ENCODE measurements at places on chromosomes 16 and 17.

DNA sequence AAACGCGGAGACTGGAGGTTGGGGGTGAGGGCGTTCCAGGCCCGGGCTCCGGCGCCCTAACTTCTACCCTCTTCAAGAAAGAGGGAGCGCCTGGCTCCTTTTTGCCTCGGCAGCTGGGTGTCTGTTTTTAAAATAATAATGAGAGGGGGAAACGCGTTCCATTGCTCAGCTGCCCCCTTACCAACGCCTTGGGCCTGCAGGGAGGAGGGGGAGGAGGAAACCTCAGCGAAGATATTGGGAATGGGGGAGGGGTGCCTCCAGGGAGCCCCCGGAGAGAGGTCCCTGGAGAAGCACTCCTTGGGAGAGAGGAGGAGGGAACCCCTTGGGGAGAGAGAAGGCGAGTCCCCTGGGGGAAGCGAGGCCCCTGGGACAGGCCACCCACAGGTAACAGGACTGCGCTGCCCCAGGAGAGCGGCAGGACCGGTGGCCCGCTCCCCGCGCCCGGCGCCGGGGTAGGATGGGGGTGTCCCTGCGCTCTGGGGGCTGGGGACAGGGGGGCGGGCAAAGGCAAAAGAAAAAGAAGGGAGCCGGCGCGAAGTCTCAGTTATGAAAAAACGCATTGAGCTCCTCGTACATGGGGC lies 2.7 kb downstream of the NEUROD2 start:
- DNase-seq: no peak

DNA sequence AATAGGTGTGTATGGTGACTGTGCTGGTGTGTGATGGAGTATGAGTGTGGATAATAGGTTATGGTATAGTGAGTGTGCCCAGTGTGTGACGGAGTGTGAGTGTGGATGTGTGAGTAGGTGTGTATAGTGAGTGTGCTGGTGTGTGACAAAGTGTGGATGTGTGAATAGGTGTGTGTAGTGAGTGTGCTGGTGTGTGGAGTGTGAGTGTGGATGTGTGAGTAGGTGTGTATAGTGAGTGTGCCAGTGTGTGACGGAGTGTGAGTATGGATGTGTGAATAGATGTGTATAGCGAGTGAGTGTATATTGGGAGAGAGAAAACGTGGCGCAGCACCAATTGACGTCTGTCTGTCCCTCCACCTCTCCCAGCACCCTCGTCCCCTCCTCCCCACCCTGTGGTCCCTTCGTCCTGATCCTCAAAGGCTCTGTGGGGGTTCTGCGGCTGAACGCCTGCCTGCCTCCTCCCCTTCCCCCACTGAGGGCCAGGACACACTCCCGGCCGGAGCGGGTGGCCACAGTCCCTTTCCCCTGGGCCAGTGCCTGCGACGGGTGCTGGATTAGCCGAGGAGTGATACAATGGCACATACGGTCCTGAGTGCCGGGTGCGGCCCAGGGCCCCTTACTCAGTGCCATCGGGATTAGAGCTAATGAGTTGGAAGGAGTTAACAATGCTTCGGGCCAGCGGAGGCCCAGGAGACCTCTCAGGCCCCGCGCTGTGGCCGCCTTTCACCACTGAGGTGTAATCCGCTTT lies 160.0 kb downstream of the MRM1 start:
- no peak for DNase-seq

- no peak for DNase-seq
Measured at GRCh38 chr16:22098405-22099255, 6.3 kb downstream of the VWA3A start.

DNA sequence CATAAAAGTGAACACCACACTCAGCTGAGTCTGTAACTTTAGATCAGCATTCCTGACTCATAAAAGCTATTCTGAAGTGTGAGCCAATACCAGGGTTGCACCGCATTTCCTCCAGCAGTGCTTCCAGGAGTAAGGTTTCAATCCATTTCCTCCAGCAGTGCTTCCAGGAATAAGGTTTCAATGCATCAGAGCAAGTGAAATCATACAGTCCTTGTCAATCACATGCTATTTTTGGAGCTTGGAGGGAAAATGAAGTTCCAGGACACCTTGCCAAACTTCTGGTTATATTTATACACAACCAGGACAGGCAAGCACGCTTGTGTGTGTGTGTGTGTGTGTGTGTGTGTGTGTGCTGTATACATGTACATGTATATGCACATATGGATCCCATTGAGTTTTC lies 327.6 kb downstream of the GRIN2A start:
- DNase-seq: peak; percentile 74

- no peak for DNase-seq
Measured at GRCh38 chr16:66908116-66908515, 10.6 kb downstream of the CDH16 start.

DNA sequence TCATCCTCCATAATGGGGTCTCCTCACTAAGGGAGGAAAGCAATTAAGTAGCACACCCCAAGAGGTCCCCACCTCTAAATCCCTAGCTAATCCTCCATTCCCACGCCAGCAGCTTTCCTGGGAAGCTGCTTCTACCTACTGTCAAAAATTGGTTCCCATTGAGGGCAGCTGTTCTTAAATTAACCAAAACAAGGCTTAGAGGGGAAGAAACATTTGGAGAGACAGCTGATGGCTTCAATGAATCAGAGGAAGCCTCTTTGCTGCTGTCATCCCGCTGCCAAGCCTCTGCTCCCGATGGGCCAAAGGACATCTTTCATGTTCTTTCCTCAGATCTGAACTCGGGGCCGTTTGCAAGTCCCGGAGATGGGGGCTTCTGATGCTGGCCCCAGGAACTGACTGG lies 26.6 kb downstream of the AIPL1 start:
- no peak for DNase-seq

- DNase-seq: peak; percentile 78
Measured at GRCh38 chr17:73156166-73156840, 8.5 kb upstream of the SSTR2 start.

- no peak for DNase-seq
Measured at GRCh38 chr17:74147966-74148365, 55.5 kb upstream of the RPL38 start.

GRCh38 chr17:28270926-28271325 lies 48.1 kb upstream of the TMEM97 start:
- DNase-seq: no peak

DNA sequence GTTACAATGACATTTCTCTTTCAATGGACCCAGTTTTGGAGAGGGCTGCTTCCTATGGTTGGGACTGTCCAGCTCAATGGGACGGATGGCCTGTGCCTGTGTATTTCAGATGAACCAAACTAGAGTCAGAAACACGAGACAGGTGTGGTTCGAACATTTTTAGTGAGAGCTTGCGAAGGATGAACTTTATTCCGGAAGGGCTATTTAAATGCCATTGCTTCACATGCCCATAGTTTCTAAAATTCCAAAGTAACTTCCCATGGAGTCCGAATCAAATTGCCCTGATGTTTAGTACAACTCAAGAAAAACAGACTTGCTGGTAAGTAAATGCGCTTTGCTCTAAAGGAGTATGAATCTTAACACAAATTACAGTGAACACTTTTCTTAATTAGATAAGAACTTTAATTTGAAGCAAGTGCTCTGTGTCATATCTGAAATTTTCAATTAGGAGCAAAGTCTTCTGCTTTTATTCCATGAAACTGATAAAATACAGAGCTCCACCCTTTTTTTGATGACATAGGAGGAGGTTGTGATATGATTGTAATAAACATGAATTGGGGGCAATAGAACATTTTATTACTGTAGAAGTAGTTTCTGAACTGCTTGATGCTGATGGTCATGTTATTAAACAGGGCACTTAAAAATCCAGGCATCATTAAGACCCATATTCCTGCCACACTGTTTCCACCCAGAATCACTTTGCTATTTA lies 1.3 kb downstream of the KRT20 start:
- DNase-seq: no peak

DNA sequence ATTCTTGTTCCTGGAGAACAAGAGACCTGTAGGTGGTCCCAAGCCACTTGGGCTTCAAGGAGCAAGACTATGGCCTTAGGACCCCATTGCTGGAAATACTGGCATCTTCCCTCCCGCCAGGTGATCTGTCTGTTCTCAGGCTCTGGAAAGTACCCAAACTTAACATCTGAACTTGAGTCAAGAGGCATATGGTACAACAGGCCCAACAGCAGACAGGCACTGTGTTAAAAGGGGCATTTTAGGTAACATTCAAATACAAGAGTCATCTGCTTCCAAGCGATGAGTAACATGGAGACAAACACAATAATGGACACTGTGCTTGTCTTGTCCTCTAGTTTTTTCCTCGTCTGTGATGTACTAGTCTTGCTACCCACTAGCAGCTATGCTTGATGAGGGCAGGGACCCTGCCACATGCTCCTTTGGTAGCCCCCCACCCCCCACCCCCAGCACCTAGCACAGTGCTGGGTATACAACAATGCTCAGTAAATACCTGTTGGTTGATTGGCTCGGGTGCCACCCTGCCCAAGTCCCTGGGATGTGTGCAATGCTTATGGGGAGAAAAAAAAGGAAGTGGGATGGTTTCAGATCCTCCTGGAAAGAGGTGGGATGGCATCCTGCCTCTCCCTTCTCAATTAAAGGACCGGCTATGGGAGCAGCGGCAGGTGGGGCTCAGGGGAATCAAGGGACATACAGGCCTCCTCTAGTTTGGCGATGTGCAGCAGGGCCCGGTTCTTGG lies 19.4 kb downstream of the CSF3 start:
- no peak for DNase-seq

GRCh38 chr16:35748621-35749252 lies 2289.3 kb downstream of the TP53TG3F start:
- DNase-seq: no peak

- no peak for DNase-seq
Measured at GRCh38 chr17:79457376-79457775, 153.5 kb downstream of the RBFOX3 start.

GRCh38 chr16:19657831-19658230 lies 60.2 kb downstream of the KNOP1 start:
- DNase-seq: no peak

GRCh38 chr17:82331345-82331939 lies 2.1 kb downstream of the SECTM1 start:
- no peak for DNase-seq

DNA sequence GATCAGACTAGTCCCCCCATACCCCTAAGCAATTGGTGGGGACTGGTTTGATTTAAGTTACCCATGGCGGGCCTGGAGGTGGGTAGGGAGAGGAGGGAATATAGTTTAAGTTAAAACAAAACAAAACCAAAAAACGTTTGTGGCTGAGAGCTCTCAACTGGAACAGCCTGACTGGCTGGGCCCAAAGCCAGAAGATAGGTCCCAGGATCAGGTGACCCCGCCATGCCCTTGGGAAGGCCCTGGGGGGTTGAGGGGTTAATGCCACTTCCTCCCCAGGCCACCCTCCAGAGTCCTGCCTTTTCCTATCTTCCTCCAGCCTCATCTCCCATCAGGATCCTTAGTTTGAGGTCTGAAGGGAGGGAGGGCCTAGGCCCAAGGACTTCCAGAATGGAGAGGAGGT lies 82.3 kb upstream of the LHX1 start:
- no peak for DNase-seq

DNA sequence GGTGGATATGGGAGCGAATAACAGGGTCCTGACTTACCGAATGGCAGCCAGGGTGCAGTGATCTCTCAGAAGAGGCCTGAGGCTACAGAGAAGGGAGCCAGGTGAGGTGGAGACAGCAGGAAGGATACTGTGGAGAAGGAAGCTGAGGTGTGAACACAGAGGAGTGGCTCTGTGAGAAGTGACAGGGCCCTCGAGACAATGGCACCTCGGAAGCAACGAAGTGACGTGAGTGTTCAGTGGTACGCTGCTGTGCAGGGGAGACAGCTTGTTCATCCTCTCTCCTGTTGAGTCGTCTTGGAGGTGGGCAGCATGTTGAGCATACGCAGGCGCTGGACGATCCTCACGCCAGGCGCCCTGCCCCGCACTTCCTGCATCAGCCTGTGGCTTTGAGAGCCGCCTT lies 390.3 kb downstream of the CPPED1 start:
- DNase-seq: no peak

DNA sequence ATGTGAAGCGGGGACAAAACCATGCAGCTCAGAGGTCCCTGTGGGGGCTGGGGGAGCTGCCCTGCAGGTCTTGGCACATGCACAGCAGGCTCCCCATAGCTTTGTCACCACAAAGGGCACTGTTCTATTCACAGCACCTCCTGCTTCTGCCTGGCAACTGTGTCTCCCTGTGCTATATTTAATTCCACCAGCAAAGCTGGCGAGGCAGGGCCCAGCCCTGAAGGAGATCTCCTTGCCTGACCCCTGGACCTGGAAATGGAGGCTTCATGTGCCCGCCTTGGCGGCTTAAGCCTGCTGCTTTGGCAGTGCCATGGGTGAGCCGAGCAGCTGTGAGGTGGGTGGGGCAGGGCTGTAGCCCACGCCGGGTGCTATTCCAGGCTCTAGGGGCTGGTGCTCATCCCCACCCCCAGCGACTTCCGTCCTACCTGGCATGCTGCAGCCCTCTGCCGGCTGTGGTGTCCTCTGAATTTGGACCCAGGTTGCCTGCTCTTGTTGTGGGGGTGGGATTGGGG lies 6.8 kb downstream of the LDHD start:
- DNase-seq: no peak

GRCh38 chr16:84988328-84989080 lies 22.8 kb downstream of the ZDHHC7 start:
- DNase-seq: no peak

DNA sequence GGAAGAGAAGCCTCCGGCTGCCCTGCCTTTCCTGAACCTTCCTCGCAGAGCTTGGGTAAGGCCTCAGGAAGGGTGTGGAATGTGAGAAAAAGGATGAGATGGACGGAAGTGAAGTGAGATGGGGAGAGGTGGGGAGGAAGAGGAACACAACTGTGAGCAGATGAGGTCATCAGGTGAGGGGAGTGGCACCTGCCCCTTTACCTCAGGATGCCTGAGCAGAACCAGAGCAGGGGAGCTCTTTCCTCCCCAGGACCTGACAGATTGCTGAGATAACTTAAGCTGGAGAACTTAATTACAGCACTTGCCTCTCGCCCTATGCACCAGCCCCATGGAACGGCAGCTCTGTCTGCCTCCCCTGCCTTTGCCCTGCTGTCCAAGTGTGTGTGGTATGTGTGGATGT lies 29.8 kb downstream of the TMEM132E start:
- no peak for DNase-seq

DNA sequence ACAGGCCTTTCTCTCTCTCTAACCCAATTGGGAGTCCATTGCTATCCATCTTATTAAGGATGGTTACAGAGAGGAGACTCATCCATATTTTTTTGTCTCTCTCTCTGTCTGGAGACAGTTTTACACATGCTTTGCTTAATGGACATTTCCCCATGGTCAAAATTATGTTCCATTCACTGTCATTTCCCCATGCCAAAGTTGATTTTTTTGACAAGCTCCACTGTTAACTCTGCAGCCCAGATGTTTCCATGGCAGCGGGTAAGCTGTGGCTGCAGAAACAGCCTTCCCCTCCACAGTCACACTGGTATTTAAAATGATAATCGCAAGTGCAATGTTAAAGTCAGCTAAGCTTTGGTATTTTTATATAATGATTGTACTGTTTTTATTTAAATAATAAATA lies 63.9 kb upstream of the HLF start:
- no peak for DNase-seq

Data from right forelimb (tissue), 1 donor.